ENCODE measurements at places on chromosomes 4 and X.

GRCh38 chrX:97315939-97316338, 432.2 kb downstream of the RPA4 start:
- no peak for DNase-seq

- DNase-seq = no peak
These were observed 29.9 kb downstream of the CLRN2 start for GRCh38 chr4:17544831-17545234.

DNA sequence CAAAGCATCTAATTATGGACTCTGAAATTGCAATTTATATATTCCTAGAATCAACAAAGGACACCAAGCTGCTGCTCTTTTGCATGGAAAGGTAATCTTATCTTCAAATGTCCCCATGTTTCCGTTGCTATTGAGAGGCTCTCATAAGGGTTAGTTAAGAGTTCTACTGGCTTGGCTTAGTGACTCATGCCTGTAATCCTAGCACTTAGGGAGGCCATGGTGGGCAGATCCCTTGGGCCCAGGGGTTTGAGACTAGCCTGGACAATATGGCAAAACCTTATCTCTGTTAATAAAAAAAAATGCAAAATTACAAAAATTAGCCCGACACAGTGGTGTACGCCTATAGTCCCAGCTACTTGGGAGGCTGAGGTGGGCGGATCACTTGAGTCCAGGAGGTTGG, 93.4 kb upstream of the RAPGEF2 start:
- DNase-seq = no peak

DNA sequence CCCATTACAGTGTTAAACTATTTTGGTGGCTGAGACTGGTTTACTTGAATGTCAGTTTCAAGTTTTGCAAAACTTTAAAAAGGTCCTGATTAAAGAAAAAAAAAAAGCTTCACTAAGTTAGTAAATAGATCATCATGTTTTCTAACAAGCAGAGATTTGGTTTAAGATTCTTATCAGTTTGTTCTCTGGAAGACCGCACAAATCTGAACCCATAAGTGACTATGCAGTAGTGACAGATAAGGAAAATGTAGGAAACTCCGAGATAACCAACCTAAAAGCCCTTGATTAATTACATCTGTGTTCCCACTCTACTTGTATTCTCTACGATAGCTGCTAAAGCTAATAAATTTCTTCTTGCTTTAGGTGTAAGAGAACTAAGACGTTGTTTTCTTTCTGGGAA, 1799.8 kb upstream of the ADGRL3 start:
- DNase-seq = no peak

- DNase-seq = no peak
These were observed 66.8 kb upstream of the PLS3 start for GRCh38 chrX:115494161-115494560.

- no peak for DNase-seq
These were observed 467.9 kb downstream of the PCDH11X start for GRCh38 chrX:92247076-92247475.

GRCh38 chrX:150143721-150144440, 205.6 kb upstream of the EOLA2 start:
- DNase-seq = no peak

- DNase-seq = no peak
These were observed 55.7 kb downstream of the METTL14 start for GRCh38 chr4:118740869-118741268.

DNA sequence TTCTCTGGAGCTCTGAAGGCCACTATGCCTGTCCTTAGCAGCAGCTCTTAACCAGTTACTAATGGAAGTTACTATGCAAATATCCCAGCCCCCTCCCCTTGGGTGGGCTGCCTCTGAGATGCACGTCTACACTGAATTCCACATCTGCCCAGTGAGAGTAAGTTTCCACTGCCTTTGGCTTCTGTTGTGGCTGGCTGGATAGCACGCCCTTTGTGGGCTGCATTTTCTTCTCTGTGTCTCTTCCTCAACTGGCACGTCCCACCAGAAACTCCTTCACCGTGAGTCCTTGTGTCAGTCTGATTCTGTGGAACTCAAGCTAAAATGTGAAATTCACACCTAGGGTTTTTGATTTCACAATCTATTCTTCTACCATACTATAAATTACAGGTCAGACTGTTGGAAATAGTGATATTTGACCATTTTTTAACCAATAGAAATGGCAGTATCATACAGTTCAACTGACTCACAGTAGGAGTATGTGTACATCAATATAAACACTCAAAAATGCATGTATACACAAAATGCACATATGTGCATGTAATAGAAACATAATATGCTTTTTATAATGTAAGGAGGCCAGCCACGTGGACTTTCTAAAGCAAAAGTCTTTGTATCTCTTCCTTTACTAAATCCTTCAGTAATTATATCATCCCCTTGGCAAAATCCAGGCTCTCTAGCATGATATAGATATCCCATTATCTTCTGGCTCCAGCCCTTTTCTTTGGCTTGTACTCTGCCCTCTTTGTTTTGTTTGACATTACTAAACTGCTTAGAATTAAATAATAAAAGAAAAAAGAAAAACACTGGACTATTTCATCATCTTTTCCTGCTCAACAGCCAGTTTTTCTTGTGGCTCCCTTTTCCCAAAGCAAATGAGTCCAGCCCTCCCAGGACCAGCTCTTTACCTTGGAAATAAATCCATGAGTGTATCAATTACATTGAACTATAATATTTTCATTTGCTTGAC, 33.2 kb upstream of the LDB2 start:
- DNase-seq = no peak

DNA sequence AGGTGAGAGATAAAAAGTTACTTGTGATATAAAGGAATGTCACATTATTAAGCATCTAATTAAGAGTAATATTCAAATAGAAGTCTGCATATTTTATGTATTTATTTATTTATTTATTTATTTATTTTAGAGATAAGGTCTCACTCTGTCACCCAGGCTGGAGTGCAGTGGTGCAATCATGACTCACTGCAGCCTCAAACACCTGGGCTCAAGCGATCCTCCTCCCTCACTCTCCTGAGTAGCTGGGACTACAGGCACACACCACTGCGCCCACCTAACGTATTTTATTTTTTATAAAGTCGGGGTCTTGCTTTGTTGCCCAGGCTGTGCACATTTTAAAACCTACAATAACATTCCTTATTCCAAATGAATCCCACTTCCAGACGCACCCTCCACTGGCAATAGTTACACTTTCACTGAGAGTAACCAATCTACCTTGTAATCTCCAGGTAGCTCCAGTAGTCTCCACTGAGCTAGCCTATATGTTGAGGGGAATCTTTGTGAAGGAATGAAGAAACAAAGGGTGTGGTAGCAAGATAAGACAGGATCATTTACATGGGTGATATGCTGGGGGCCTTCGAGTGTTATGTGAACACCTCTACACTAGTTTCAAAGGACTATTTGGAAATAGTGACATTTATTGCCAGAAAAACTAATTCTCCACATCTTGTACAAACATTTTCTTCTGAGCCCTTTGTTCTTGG, 11.9 kb downstream of the SH3D19 start:
- no peak for DNase-seq

- no peak for DNase-seq
These were observed 215.3 kb upstream of the AR start for GRCh38 chrX:67328476-67328875.

- no peak for DNase-seq
These were observed 193.9 kb upstream of the EDNRA start for GRCh38 chr4:147286846-147287587.

DNA sequence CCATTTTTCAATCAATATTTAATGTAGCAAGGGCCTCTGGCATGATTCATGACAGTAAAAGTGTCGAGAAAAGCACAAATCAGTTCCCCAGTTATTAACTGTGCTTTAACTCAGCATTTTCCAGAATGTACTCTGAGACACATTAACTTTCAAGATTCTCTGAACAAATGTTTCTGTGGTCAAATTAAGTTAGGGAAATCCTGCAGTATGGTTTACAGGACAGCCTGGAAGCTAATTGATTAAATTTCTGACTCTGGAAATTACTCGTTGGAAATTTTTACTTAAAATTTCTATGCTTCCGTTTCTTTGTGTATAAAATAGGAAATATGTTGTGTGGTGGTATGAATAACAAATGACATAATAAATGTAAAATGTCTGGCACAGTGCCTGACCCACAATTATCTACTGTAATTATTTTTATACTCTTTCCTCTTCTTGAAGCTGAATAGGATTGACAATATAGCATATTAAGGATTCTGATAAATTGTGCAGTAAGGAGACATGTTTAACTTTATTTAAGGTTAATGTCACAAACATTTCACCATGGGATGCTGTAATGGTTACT, 33.7 kb downstream of the STK32B start:
- no peak for DNase-seq

DNA sequence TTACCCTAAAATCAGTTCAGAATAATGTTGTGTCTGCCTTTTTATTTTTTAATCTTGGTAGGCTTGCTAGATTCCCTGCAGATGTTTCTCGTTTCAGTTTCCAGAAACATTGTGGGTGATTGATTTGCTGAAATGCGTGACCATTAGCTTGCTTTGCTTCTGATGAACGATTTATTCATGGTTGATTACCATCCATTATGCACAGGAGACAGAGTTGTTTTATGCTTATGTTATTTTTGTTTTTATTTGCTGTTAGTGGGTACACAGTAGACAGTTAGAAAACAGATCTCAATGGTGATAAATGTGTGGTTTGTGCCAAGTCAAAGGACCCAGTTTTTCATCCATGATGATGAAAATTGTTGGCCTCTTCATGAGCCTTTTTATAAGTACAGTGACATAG, 455.6 kb upstream of the BOD1L1 start:
- no peak for DNase-seq

GRCh38 chrX:49041744-49042580, 1.2 kb downstream of the TFE3 start:
- no peak for DNase-seq

- DNase-seq = no peak
These were observed 35.7 kb downstream of the PRKG2 start for GRCh38 chr4:81179326-81179725.

- DNase-seq = no peak
These were observed 277.7 kb downstream of the ARAP2 start for GRCh38 chr4:35966566-35966965.

DNA sequence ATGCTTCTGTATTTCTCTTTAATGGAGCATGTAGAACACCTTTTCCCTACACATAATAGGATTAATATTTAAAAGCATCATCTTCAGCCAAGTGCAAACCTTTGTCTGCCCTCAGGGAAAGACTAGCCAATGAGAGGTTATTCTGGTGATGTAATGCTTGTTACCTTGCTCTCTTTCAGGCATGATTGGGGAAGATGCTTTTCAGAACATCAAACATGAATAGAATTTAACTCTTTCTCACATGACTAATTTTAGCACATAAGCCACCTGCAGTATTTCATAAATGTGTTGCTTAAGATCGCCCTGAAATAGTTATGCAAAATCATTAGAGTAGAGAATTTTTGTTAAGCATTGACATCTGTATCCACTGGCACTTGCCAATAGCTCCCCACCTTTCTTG, 10.7 kb upstream of the EPGN start:
- no peak for DNase-seq

- no peak for DNase-seq
These were observed 129.8 kb downstream of the GUCY2F start for GRCh38 chrX:109352066-109352588.

DNA sequence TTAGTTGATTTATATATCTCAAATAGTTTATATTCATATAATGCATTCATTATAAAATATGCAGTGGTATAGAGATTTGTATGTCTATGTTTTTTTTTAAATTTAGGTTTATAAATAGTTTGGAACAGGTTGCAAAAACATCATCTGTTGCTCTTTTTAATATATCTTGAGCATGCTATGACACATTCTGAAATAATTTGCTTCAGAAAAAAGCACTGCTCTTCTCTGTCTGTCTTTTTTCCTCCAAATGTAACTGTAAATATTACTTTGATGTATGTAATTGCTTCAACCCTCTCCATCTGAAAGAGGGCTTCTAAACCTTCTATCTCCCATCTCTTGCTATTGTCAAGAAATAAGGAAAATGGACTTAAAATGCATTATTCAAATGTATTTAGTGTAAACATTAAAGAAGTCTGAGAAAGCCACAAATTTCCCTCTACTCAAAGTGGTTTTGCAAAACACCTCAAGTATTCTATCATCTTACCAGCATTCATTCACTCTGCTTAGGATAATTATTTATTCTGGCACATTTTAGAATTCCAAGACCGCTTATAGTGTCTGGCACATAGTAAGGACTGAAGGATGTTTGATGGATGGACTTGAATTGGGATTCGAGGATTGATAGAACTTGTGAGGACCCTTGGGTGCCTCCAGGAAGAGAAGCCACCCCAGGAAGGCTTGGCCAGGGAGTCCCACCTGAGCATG, 87.8 kb downstream of the CLNK start:
- DNase-seq = no peak

- no peak for DNase-seq
These were observed 53.3 kb downstream of the MED28 start for GRCh38 chr4:17667653-17668201.

GRCh38 chr4:176478076-176478475, 158.3 kb downstream of the SPCS3 start:
- no peak for DNase-seq

- no peak for DNase-seq
These were observed 12.8 kb upstream of the SLC2A9 start for GRCh38 chr4:10034136-10034535.

GRCh38 chrX:149497054-149497453, 8.1 kb downstream of the IDS start:
- no peak for DNase-seq

GRCh38 chr4:132003593-132003992, 1145.5 kb upstream of the PCDH10 start:
- DNase-seq = no peak

GRCh38 chrX:29297171-29297800, 710.0 kb downstream of the IL1RAPL1 start:
- DNase-seq = no peak

DNA sequence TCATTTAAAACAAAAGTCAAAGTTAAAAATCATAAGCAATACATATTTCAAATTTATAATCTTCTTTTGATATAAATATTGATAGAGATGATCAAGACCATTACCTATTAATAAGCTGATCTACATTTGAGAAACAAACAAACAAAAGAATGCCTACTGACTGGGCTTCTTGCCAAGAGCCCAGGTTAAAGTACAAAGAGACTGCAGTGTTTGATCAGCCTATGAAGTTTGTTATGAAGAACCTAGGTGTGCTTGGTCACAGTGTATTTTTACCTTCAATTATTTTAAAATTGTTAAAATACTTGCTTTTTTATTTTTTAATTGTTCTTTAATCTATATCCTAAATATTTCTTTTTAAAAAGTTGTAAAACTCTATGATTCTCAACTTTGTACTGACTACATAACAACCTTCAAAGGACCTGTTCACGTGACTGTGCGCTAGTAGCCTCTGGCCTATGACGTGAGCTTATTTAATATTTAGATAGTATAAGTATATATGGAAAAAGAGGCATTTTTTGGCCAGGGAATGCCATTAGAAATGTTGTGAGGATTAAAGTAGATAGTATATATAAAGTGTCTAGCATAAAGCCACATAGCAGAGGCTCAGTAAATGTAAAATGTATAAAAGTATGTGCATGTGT, 11.4 kb upstream of the SLC39A8 start:
- no peak for DNase-seq

- DNase-seq = no peak
These were observed 1053.0 kb upstream of the IGFBP7 start for GRCh38 chr4:58163156-58163555.

GRCh38 chr4:183147196-183147595, 48.1 kb downstream of the WWC2 start:
- DNase-seq = no peak

- no peak for DNase-seq
These were observed 75.1 kb downstream of the ADGRL3 start for GRCh38 chr4:61275241-61275640.
